ENCODE measurements at places on chromosomes 6 and 20. TPM values are rescaled to one million over a fixed set of nuclear protein-coding genes. Genes with fewer than 3 reads are reported as not detected.
A peak's percentile ranks its signal among the peaks of the same experiment; 100 is the strongest.

DNA sequence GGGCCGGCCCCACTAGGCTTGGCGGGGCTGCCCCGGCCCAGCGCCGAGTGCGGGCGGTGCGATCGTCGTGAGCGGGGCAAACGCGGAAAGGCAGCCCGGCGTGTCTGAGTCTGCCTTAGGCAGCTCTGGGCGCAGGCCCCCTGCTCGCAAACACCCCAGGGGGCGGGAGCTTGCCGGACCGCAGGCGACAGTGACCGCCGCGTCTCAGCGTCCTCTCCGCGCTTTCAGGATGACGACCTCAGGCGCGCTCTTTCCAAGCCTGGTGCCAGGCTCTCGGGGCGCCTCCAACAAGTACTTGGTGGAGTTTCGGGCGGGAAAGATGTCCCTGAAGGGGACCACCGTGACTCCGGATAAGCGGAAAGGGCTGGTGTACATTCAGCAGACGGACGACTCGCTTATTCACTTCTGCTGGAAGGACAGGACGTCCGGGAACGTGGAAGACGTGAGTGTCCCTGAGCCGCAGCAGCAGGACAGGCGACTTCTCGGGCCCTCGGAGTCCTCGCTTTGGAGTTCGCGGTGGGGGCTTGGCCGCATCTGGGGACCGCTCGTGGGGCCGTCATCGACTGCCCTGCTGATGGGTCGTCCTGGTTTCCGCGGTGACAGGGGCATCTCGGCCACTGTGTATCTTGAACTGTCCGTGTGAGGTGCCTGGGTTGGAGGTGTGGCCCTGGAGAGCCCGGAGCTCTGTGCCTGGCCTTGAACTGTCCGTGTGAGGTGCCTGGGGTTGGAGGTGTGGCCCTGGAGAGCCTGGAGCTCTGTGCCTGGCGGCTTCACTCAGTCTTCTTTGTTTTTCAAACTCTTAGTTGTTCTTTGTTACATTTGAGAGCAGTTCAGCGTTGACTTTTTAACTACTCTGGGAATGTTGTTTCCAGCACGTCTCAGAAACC, 786 bp downstream of the ADRM1 start:
- H3K4me3 ChIP-seq = peak overlapping the region; percentile 86
- no peak for DNase-seq
- peaks cover 60% of the 10 kb centered on the region for H3K4me1 ChIP-seq
- H3K27ac ChIP-seq = peak overlapping the region; percentile 98

GRCh38 chr20:63576311-63576710, 2.3 kb upstream of the HELZ2 start:
- no peak overlapping the region for H3K27ac ChIP-seq
- no peaks in the 10 kb centered on the region for H3K27me3 ChIP-seq
- DNase-seq = no peak

DNA sequence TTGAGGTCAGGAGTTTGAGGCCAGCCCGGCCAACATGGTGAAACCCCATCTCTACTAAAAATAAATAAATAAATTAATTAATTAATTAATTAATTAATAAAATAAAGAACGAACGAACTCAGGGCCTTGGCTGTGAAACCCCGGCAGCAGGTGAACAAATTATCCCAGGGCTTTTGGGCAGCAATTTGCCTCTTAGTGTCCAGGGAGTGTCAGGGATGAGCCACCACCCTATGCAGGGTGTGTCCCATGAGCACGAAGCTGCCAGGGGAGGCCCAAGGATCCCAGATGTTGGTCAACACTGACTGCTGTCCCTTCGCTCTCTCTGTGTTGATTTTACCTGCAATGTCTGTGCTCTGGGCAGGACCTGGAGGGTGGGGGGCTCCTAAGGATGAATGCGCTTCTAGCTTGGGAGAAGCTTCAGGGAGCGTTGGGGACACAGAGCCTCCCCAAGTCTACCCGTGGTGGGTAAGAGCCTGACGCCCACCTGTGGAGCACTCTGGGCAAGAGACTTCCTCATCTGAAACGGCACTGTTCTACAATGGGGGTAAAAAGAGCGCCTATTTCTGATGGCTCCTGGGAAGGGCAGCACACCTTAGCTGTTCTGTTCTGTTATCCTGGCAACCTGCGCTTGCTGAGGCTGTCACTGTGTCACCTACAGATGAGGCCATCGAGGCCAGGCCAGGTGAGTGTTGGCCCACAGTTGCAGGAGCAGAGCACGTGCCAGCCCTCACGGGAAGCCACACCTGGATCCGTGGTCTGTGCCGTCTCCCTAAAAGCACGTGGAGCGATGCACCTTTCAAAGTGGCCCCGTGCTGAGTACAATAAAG, 125.5 kb upstream of the CDH4 start:
- H3K27ac ChIP-seq = no peak overlapping the region
- no peak for DNase-seq
- H3K4me1 ChIP-seq = no peaks in the 10 kb centered on the region
- H3K36me3 ChIP-seq = no peaks in the 10 kb centered on the region

GRCh38 chr6:75893058-75893775, 144.2 kb downstream of the MYO6 start:
- H3K27ac ChIP-seq = no peak overlapping the region
- H3K36me3 ChIP-seq = peaks cover 52% of the 10 kb centered on the region
- DNase-seq = peak; percentile 82

DNA sequence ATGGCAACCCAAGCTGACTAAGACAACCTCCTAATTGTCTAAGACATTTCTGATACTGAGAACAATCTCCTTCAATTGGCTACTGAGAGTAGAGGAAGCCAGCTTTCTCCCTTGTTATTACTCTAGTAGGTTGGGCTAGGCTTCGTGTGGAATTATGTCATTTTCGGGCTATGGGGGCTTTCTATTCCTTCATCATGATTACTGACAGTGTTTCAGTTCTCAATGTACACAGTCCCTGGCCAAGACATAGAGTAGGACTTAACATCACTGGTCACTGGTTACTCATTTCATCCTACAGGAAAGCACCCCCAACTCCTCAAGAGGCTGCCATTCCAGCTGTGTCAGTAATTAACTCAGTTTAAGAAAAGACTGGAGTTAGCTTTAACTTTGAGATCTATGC, 100.0 kb downstream of the KIF6 start:
- no peaks in the 10 kb centered on the region for H3K4me1 ChIP-seq
- H3K4me3 ChIP-seq = no peak overlapping the region
- H3K36me3 ChIP-seq = no peaks in the 10 kb centered on the region

DNA sequence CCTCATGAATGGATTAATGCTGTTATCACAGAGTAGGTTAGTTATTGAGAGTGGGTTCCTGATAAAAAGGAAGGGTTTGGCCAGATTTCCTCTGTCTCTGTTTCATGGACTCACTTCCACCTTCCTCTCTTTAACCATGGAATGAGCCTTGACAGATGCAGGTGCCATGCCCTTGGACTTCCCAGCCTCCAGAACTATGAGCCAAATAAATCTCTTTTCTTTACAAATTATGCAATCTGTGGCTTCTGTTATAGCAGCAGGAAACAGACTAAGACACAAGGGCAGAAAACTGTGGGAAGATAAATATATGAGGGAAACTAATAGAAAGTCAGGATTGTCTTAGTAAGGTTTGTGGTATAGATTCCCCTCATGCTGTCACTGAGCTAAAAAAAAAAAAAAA, 106.5 kb downstream of the QRSL1 start:
- H3K4me1 ChIP-seq = peaks cover 6% of the 10 kb centered on the region
- no peaks in the 10 kb centered on the region for H3K36me3 ChIP-seq
- no peak for DNase-seq
- no peak overlapping the region for H3K27ac ChIP-seq

Gene PGC
- 48,206 TPM for polyA plus RNA-seq

Gene CPNE1
- polyA plus RNA-seq = 117 TPM

GRCh38 chr6:107555449-107555848, 65.5 kb downstream of the SOBP start:
- H3K4me1 ChIP-seq = no peaks in the 10 kb centered on the region
- DNase-seq = peak; percentile 53
- H3K36me3 ChIP-seq = no peaks in the 10 kb centered on the region
- no peak overlapping the region for H3K27ac ChIP-seq
- H3K27me3 ChIP-seq = no peaks in the 10 kb centered on the region

Gene ZBP1
- not detected for polyA plus RNA-seq

Gene BICRAL
- 4.7 TPM for polyA plus RNA-seq

DNA sequence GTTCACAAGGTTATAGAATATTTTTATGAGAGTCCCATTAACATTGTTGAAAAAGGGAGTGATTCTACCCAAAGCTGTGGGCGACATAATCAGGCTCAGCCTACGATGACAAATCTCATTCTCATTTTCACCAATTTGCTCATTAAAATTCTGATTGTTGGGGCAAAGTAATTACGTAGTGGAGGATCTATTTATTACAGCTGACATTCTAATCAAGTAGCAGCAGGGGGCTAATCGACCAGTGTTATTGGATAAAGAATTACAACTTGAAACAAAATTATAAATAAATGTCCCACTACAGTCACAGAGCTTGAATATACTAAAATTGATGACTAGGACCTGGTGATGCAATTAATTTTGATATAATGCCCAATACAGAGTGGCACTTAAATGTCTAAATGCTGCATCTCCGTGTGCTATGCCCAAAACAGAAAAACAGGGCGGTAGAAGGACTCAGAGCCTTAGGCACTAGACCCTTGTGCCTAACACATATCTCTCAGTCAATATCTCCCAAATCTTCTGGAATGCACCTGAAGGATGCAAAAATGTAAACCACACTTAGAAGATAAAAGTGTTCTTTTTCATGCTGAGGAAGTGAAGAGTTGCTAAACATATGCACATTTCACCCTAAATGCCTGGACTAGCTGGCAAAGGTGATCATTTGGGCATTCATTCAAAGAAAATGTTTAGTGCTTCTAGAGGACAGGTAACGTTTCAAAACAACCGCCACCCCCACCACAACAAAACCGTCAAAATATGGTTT, 88.3 kb downstream of the CD24 start:
- no peak overlapping the region for H3K4me3 ChIP-seq
- H3K4me1 ChIP-seq = peaks cover 8% of the 10 kb centered on the region
- H3K27ac ChIP-seq = no peak overlapping the region
- no peaks in the 10 kb centered on the region for H3K36me3 ChIP-seq

Measured in stomach (tissue), 19 donors.